ENCODE measurements at places on chromosomes 13 and 19.

GRCh38 chr19:7787141-7787540 lies 24.1 kb downstream of the CLEC4M start:
- no peak for DNase-seq

DNA sequence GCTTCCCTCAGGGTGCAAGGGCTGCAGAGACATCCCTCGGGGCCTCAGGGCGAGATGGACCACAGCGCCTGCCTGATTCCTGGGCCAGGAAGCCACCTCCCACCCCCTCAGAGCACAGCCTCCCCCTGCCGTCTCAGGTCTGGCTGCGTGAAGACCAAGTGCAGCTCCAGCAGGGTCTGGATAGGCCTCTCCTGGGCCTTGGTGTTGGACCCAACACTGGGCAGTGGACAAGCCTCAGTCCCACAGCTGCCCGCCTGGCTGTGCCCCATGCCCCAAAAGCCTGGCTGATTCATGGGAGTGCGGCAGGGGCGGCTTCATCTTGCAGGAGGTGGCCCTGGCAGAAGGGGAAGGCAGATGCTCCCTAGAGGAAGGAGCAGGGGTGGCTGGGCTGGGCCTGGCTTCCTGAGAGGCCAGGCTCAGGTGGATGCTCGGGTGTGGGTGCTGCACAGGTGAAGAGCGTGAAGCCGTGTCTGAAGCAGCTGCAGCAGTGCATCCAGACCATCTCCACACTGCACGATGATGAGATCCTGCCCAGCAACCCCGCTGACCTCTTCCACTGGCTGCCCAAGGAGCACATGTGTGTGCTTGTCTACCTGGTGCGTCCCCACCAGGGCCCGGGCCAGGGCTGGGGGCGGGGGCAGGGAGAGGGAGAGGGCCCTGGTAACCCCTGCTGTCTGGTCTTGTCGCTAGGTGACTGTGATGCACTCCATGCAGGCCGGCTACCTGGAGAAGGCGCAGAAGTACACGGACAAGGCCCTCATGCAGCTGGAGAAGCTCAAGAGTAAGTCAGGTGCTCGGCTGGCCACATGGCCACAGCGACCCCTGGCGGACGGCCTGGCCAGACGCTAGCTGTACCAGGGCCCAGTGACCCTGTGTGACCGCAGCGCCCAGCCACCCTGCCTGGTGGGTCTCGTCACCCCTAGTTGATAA lies 21.7 kb downstream of the MAU2 start:
- DNase-seq, result peak; percentile 42

- no peak for DNase-seq
Observed at GRCh38 chr13:108958013-108958376, 328.6 kb downstream of the MYO16 start.

- DNase-seq, result no peak
Observed at GRCh38 chr19:9848762-9849161, 13.6 kb downstream of the PIN1 start.

DNA sequence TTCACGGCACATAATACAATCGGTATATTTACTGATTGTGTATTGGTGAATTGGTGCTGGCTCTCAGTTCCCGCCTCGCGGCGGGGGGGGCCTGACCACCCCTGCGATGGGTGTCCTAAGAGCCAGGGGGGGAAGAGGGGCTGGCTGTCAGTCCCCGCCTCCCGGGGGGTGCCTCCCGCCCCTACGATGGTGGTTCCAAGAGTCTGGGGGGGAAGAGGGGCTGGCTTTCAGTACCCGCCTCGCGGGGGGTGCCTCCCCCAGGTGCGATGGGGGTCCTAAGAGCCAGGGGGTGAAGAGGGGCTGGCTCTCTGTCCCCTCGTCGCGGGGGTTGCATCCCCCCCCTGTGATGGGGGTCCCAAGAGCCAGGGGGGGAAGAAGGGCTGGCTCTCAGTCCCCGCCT lies 2321.8 kb upstream of the PCDH20 start:
- no peak for DNase-seq

DNA sequence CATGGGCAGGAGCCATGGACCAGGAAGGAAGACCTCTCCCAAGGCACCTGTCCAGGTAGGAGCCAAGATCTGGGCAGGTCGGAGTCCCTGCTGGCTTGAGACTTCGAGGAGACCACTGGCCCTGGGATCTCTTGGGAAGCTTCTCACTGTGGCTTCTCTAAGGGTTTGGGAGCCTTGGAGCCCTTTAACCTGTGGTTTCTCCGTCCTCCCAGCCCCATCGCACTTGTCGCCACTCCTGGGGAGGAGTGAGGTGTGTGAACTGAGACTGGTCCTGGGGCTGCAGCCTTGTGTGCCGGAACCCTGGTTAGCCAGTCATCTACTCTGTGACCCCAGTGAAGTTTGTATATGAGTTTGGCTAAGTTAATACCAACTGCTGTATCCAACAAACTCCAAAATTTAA lies 8.2 kb downstream of the ZNF805 start:
- DNase-seq, result no peak

- peak; percentile 6 for DNase-seq
Observed at GRCh38 chr19:22622901-22623840, 11.0 kb upstream of the ZNF492 start.

- DNase-seq, result no peak
Observed at GRCh38 chr13:28357247-28357825, 137.6 kb downstream of the FLT1 start.

GRCh38 chr13:99572921-99573320 lies 71.6 kb downstream of the TM9SF2 start:
- no peak for DNase-seq
